ENCODE measurements at places on chromosomes 7 and 10.

DNA sequence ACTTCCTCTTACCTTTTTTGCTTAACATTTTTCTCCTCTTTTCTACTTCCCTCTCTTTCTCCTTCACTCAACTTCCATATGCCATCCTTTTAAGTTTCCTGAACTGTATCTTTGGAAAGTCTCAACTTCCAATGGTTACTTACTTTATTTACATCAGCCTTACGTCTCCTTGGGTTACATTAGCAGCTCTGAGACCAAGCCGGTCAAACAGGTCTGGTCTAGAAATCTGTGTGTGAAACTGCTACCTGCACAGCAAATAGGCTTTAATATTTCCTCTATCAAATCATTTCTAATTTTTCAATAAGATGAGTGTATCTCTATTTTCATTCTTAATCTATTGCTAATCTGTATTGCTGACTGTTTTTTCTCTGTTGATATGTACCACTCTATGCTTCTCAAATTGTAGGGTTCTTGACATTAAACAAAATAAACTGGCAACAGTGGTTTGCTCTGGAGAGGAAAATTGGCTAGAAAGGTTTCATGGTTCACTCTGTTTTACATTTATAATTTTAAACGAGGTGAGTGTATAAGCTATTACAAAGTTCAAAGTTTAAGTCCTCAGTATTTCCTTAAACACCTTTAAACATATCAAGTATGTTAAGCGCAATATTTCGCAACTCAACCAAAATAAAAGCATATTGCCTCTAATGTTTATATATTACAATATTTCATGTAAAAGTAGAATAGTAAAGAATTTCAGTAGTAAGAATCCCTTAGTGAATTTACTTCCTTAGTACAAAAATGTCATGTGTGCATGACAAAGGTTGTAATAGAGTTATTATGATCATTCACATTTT lies 3.6 kb upstream of the SEMA3C start:
- no peak for DNase-seq

- no peak for DNase-seq
These were observed 174.0 kb upstream of the TPK1 start for GRCh38 chr7:145009876-145010275.

- no peak for DNase-seq
These were observed 91.6 kb downstream of the GLCCI1 start for GRCh38 chr7:8060241-8060640.

GRCh38 chr7:35553519-35553918 lies 141.4 kb downstream of the HERPUD2 start:
- DNase-seq = no peak

DNA sequence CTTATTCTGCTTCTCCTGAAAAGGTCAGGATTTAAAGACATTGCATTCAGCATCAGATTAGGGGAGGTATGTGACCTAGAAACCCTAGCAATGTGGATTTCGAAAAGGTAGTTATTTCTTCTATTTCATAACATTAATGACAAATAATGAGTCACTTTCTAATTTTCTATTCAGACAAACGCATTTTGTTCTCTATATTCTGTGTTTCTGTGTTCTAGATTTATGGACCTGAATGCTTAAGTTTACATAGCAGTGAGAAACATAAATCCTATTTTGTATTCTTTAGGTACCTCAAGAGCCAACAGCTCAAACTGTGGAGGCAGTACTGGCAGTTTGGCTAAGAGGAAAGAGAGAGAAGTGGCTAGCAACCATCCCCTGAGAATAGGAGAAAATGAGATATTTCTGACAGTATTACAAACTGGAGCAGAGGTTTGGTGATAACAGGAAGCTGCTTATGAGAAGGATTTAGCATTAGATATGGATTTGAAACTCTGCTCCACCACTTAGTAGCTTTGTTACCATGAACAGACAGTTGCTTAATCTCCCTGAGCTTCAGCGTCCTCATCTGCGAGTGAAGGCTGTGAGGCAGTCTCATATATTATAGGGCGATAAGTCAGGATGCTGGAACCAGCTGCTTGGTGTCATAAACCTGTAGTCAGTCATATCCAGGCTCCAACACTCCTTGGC lies 28.2 kb downstream of the CDK14 start:
- no peak for DNase-seq

DNA sequence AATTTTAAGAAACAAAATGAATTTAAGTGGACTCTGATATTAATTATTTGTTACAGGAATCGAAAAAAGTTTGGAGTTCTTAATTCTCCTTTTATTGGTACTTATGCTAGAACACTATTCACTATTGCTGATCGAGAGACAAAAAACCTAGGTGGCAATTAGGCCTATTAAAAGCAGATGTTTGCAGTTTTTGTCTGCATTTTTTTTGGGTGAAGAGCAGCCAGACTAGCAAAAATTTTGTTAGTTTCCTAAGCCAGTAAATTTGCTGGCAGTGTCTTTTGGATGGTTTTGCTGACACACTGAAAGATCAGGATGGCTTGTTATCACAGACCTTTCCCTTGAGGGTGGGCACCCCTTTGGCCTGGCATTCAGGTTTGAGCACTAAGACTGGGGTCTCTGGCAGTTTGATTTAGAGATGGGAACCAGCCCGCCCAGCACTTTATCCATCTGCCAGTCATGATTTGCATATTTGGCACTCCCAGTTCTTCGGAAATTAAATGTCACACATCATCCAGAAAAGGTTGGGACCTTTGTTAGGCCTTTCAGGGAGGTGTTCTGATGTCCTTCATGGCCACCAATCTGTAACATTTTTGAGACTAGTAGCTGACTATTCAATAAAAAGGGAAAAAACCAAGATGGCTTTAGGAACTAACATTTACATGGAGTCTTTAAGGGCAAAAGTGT lies 57.3 kb downstream of the INPP5F start:
- no peak for DNase-seq

DNA sequence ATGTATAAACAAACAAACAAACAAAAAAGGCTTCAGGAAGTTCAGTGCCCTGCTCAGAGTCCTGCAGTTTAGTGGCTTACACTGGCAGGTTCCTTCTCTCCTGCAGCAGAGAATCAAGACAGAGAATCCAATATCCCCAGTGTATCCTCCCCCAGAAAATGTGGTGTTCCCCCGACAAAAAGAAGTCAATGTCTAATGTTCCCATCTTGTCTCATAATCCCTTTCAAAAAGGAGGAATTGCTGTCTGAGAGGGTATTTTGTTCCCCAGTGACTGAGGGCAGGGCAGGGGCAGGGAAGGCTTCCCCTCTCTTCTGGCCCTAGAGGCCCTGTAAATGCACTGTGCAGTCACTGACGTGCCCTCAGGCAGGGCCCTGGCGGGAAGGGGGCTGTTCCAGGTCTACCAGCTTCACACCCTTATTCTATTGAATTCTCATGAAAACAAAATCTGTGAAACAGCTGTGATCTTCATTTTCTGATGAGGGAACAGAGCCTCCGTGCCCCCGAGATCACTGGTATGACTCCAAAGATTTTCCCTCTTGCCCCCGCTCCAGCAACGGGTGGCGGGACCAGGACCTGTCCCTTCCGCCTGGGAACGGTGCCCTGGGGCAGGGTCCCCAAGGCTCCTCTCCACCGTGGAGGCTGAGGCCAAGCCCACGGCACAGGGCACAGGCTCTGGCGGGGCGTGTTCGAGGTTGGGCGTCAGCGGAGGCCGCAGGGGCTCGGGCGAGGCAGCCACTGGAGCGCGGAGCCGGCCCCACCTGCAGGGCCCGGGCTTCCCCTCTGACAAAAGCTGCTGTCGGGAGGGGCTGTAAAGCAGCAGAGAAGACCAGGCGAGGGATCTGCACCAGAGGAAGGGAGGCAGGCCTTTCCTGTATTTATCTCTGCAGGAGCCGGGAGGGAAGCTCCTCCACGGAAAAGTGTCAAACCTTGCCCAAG lies 13.4 kb upstream of the WDFY4 start:
- no peak for DNase-seq
